Activated naive CD8-positive, alpha-beta T cell treated with anti-CD3 and anti-CD28 coated beads, Interleukin-2, amount 50 U/mL, for 24 hours (primary cell): ENCODE measurements at places on chromosomes 2 and 18.
A peak's percentile ranks its signal among the peaks of the same experiment; 100 is the strongest.

DNA sequence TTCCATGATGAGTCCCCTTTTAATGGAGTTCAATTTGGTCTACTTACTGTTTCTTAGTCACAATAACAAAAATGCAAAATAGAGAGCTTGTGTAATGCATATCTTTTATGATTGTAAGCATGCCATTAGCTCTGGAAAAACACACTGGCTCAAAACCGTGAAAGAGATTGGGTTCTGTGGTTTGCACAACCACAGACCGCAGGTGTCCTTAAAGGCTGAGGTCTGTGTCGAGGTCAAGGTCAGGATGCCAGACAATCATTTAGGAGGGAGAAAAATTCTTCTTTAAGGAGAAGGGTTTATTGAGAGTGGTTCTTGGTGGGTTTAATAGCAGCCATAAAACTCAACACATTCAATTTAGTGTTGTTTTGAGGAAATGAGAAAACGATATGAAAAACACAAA is 487.2 kb downstream of the GALR1 start:
- no peaks in the 10 kb centered on the region for H3K4me1 ChIP-seq
- no peak overlapping the region for H3K27ac ChIP-seq
- DNase-seq, result no peak
- no peak overlapping the region for H3K4me3 ChIP-seq

GRCh38 chr2:56287974-56288373 is 104.2 kb downstream of the CCDC85A start:
- H3K27ac ChIP-seq, result no peak overlapping the region
- no peaks in the 10 kb centered on the region for H3K4me1 ChIP-seq
- no peaks in the 10 kb centered on the region for H3K36me3 ChIP-seq
- no peak overlapping the region for H3K4me3 ChIP-seq
- no peak for DNase-seq
- H3K27me3 ChIP-seq, result peaks cover 1% of the 10 kb centered on the region

DNA sequence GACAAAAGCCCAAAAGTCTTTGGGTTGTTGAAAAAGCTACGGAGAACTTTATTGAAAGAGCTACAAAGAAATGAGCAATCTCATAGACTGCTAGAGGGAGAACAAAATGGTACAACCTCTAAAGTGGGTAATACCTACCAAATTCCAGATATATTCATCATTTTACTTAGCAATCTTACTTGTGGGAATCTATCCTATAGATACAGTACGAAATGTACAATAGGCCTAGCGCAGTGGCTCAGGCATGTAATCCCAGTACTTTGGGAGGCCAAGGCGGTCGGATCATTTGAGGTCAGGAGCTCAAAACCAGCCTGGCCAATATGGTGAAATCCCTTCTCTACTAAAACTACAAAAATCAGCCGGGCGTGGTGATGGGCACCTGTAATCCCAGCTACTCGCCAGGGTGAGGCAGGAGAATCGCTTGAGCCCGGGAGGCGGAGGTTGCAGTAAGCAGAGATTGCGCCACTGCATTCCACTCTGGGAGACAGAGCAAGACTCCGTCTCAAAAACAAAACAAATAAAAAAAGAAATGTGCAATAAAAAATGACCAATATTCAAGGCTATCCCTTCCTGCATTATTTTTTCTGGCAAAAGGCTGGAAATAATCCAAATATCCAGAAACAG is 10.1 kb downstream of the EXOC6B start:
- H3K27ac ChIP-seq, result no peak overlapping the region
- H3K27me3 ChIP-seq, result no peaks in the 10 kb centered on the region
- no peaks in the 10 kb centered on the region for H3K36me3 ChIP-seq
- no peak for DNase-seq

GRCh38 chr2:55519938-55520885 is 694 bp downstream of the CFAP36 start:
- H3K27me3 ChIP-seq, result peaks cover 2% of the 10 kb centered on the region
- peaks cover 22% of the 10 kb centered on the region for H3K4me1 ChIP-seq
- DNase-seq, result peak; percentile 31
- H3K27ac ChIP-seq, result peak overlapping the region; percentile 94

DNA sequence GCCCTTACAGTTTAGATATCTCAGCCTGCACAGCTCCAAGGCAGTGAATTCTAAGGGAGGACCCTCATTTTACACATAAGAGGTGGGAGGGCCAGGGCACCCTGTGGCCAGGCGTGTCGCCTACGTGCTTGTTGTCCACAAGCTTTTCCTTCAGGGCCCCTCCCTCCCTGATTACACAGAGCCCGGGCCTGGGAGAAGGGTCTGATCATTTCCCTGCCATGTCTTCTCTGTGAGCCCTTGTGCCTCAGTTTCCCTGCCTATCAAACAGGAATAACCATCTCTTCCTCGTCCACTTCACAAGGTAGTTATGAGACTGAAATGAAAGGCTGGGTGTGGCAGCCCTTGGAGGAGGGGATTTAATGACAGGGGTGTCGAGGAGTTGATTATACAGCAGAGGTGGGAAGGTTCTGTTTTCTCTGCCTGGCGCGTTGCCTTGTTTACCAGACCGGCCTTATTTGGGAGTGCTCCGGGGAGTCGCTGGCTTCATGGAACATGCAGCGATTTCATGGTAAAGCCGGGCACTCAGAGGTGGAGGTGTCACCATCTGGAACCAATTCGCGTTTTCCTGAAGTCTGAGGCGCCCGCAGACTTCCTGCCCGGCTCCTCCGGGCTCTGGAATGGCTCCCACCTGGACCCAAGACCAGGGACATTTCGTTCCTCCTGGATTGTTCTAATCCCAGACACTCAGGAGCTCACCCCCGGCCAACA is 208.9 kb downstream of the KLHL29 start:
- no peak for DNase-seq
- H3K27ac ChIP-seq, result no peak overlapping the region
- H3K36me3 ChIP-seq, result no peaks in the 10 kb centered on the region
- H3K4me3 ChIP-seq, result no peak overlapping the region

DNA sequence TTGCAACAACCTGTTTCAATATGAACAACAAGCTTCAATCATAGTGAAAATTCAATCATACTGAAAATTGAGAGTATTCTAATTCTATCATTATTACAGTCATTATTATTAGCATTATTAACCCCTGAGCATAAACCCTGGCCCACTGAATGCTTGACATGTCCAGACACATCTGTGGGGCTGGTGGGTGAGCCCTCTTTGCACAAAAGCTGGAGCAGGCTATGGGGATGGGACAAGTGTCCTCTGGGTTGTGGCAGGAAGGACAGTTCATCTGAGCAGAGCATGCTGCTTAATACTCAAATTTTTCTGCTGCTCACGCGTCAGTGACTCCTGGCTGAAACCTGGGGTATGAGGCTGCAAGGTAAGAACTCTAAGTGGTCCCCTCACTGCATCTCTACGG is 451.1 kb upstream of the POU3F3 start:
- H3K27ac ChIP-seq, result no peak overlapping the region
- H3K27me3 ChIP-seq, result peaks cover 2% of the 10 kb centered on the region
- H3K4me1 ChIP-seq, result no peaks in the 10 kb centered on the region
- DNase-seq, result no peak

DNA sequence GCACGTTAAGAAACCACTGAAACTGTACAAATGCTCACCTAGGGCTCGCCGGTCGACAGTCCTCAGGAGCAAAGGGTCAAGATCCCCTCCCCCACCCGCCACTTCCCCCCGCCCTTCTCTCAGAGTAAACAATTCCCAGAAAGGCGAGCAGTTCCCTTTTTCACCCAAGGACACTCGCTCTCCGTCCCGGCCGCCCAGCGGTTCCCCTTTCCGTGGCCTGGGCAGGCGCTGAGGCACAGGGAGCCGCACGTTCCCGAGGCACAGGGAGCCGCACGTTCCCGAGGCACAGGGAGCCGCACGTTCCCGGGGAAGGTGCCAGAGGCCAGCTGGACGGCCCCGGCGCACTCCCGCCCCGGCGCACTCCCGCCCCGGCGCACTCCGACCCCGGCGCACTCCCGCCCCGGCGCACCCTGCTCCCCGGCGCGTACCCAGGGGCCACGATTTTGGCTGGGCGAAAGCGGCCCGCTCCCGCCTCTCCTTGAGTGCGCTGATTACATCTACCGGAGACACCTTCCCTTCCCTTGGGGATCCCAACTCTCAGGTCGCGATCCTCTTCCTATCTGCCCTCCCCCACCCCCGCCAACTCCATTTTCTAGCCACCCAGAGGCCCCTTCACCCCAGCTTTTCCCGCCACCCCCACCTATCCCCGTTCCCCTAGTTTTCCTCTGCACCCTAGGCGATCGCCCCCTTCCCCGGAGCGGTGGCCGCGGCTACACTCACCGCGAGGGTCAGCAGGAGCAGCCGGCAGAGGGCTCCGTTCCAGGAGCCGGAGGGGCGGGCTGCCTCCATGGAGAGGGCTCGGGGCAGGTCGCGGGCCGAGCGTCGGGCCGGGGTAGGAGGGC is 817 bp downstream of the DSC2 start:
- DNase-seq, result peak; percentile 3
- no peak overlapping the region for H3K27ac ChIP-seq
- H3K27me3 ChIP-seq, result peaks cover 38% of the 10 kb centered on the region
- no peaks in the 10 kb centered on the region for H3K4me1 ChIP-seq
